ENCODE measurements at places on chromosomes 3 and 15. TPM values are rescaled to one million over a fixed set of nuclear protein-coding genes. Genes with fewer than 3 reads are reported as not detected.
A peak's percentile ranks its signal among the peaks of the same experiment; 100 is the strongest.

PTH1R gene
- polyA plus RNA-seq, result 10.2 TPM

PPM1L gene
- 4.4 TPM for polyA plus RNA-seq

GRCh38 chr3:62375655-62376453 is 2.5 kb upstream of the FEZF2 start:
- DNase-seq, result no peak

- DNase-seq, result peak; percentile 68
Measured at GRCh38 chr3:61250784-61251173, 473 bp downstream of the FHIT start.

DNA sequence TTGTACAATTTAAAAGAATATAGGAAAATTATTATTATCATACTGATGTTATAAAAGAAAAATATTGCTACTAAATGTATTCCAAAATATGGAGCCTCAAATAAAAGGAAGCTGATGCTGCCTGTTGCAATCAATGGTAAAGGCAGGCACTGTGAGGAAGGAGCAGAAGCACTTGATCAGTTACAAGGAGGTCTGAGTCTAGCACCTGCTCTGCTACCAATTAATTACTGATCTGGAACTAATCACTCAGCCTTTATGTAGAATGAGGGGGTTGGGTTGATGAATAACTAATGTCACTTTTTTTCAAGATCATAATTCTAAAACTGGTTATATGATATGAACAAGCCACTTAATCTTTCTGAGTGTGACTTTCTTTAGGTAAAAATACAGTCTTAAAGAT is 5.5 kb downstream of the ADGRG7 start:
- DNase-seq, result no peak

DNA sequence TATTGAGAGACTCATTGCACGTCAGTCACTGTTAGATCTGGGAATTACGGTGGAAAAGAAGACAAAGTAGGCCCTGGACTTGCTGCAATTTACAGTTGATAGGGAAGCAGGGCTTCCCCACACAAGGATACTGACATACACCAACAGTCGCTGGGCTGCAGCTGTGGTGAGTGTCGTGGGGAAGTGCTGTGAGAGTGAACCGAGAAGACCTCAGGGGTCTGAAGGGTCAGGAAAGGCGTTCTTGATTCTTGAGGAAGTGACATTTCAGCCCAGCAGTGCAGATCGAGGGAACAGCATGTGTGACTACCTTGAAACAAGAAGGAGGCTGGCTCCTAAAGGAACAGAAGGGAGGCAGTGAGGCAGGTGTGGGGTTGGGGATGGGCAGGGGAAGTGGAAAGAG is 22.5 kb downstream of the MYZAP start:
- DNase-seq, result no peak

DNA sequence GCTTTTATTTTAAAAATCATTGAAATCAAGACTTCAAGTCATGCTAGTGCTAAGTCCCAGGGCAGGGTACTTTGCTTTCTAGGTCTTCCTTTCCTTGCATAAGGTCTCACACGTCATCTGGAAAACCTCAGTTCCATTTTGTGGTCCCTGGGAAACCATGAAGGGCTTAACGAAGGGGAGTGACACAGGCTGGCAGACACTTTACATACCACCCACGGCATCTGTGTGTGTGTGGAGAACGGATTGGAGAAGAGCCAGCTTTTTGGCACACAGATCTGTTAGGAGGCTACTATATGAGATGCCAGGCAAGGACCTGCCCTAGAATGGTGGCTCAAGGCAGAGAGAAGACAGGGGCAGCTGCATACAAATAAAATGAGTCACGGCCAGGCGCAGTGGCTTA is 107.5 kb upstream of the NSMCE3 start:
- DNase-seq, result no peak

DNA sequence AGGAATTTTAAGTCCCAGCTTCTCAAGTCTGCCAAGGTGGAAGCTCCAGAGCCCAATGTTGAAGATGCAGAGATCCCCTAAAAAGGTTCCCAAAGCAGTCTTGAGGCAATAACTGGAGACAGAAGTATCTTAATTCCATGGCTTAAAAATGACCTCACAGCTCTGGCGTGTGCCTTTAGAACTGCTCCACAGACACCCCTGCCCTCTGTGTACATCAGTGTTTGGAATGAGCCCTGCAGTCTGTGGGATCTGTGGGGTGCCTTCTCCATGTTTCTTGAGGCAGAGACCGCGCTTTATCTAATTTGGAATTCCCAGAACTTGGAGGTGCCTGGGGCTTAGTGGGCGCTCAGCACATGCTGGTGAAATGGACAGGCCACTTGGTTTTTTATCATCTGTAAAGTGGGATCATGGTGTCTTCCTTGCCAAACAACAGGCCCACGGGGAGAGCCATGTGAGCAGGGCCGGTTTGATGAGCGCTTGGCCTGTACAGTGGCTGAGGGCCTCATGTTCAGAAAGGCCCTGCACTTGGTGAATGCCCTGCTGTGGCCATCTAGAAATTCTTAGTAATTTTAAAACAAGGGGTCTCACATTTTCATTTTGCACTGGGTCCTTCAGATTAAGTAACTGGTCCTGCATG is 7.1 kb downstream of the ITGA11 start:
- no peak for DNase-seq

Data from testis (tissue), 5 donors.